Stimulated activated CD4-positive, alpha-beta T cell treated with anti-CD3 and anti-CD28 coated beads, Interleukin-2, amount 100 ng/mL, for 48 hours (primary cell): ENCODE measurements at places on chromosomes 2 and 18.

DNA sequence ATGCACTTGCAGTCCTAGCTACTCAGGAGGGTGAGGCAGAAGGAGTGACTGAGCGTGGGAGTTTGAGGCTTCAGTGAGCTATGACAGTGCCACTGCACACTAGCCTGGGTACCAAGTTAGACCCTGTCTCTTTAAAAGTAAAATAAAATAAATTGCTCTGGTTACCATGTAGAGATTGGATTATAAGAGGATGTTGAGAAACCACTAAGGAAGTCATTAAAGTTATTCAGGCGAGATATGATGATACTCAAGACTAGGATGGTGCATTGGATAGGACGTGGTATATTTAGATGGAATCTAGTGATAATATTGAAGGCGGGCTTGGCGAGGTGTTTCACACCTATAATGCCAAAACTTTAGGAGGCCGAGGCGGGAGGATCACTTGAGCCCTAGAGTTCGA, 50.6 kb downstream of the BMPR2 start:
- DNase-seq: no peak

GRCh38 chr2:209441541-209441940, 17.7 kb downstream of the MAP2 start:
- no peak for DNase-seq

GRCh38 chr18:75358928-75359327, 68.6 kb downstream of the SMIM21 start:
- DNase-seq: no peak

DNA sequence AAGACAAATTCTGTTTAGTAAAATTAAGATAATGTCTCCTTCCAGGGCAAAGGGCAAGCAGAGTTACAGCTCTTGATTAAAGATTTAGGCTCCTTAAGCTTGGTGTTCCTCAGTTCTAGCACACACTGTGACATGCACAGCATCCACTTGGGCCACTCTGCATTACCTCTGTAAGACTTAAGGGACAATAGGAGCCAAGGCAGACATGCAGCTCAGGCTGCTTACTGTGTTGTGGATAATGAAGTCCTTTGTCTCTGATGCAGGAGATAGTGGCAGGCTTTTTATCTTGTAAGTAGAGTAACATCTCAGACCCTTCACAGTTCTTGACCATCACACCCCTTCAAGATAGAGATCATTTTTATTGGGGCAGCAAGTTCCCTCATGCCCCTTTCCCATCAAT, 31.2 kb downstream of the RBM45 start:
- DNase-seq: no peak

DNA sequence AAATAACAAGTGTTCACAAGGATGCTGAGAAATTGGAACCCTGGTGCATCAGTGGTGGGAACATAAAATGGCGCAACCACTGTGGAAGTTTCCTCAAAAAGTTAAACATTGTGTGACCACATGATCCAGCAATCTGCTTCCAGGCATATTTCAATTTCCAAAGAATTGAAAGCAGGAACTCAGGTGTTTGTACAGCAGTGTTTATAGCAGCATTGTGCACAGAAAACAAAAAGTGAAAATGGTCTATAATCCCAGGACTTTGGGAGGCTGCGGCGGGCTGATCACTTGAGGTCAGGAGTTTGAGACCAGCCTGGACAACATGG, 38.6 kb upstream of the MYCN start:
- DNase-seq: no peak

DNA sequence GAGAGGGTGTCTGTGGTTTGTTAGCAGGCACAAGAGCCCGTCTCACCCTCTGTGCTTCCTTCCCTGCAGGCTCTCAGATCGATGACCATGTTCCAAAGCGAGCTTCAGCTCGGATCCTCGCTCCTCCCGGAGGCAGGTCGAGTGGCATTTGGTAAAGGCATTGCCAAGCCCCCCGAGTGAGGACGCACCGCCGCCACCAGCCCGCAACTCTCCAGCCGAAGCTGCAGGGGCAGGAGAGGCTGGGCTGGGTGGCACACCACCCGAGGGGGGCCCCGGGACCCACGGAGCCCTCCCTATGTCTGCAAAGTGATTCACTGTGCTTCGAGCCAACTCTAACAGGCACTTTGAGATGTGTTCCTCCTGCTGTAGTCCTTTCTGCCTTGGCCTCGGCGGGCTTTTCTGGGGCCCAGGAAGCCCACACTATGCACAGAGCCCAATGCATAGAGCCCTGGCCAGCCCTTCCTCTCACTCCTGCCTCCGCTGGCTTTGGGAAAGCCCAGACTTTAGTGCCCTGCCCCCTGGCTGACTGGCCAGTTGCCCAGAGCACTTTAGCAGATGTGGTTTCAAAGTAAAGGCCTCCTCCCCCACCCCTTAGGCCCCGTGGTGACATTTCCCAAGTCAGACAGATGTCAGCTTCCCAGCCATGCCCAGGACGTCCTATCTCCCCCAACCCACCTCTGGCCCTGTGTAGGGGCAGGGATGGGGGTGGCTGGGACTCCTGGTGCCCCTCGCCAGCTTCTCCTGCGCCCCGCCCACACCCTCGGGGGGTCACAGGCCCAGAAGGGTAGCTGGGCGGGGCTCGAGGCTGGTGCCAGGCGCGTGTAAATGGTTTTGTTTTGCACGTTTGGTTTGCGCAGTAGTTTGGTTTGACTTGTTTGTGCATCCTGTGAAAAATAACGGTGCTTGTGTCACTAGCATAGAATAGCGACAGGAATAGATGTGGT, 23.3 kb upstream of the MAPRE3 start:
- no peak for DNase-seq

DNA sequence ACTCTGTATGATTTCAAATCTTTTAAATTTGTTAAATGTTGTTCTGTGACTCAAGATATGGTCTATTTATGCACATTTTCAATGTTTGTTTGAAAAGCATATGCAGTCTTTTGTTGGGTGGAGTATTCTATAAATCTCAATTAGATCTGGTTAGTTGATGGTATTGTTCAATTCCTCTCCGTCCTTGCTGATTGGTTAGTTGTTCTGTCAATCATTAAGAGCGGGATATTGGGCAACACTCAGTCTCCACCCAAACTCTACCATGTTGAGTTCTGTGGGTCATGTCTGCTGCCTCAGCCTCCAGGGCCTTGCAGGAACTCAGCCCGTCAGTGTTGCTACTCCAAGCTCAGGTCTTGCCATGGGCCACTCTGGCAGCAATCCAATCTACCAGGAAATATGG, 118.9 kb downstream of the VWA3B start:
- no peak for DNase-seq

- no peak for DNase-seq
Observed at GRCh38 chr2:127423880-127424279, 5.7 kb downstream of the PROC start.

DNA sequence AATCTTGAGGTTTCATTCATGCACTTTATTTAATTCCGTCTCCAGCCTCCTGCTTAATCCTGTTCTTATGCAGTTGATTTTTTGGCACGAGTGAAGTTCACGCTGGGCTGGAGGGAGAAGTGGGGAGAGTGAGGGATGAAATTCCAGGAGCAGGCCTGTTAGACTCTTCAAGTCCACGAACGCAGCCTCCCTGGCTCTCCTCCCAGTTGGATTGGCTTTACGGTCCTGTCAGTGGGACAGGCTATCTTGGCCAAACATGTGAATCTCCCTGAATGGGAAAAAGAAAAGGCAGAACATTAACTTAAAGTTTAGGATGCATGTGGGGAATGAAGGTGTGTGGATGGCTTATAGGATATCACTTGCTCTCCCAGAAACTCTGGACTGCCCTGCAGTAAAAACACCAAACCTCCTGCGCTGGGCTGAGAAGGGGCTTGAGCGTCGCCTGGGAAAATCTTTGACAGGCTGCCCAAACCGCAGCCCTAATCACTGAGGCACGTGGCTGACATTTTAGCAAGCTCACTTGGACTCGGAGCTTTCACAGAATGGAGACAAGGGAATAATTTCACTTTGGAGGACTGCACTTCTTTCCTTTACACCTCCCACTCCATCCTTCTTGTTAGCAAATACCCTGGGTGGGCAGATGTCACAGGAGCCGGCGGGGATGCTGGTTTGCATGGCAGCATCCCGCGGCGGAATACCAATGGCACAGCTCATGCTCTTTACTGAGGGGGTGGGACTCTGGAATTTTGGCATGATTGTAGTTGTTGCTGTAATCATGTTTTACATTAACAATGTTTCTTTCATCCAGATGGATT, 93.9 kb downstream of the ACKR3 start:
- no peak for DNase-seq

GRCh38 chr2:190119923-190120590, 57.5 kb upstream of the MSTN start:
- no peak for DNase-seq

DNA sequence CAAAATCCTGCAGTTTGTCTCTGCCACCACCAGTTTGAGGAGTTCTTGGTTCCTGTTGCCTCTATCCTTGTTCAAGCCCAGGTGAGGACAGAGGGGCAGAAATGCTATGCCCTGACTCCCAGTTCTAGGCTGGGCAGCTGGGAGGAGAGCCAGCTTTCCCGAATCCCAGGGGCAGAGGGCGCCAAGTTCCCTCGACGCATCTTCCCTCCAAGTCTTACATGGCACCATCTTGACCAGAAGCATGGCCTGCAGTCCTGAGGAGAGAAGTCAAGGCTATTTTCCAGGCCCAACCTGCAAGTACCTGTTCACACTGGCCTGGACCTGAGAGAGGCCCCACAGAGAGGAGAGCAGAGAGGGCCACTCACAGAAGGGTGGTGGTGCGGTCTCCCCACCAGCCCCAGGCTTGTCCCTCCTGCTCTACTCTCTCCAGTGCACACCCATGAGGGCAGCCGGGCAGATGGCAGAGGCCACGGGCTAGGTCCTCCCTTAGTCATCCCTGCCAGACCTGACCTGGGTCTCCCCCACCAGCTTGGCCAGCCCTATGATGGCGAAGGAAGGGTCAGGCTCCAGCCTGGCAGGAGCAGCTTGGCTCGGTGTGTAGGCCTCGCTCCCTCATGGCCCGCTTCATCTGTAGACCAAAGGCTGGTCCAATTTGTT, 115.7 kb upstream of the MSTN start:
- no peak for DNase-seq

- no peak for DNase-seq
Observed at GRCh38 chr2:172430678-172431077, 3.3 kb downstream of the ITGA6 start.

DNA sequence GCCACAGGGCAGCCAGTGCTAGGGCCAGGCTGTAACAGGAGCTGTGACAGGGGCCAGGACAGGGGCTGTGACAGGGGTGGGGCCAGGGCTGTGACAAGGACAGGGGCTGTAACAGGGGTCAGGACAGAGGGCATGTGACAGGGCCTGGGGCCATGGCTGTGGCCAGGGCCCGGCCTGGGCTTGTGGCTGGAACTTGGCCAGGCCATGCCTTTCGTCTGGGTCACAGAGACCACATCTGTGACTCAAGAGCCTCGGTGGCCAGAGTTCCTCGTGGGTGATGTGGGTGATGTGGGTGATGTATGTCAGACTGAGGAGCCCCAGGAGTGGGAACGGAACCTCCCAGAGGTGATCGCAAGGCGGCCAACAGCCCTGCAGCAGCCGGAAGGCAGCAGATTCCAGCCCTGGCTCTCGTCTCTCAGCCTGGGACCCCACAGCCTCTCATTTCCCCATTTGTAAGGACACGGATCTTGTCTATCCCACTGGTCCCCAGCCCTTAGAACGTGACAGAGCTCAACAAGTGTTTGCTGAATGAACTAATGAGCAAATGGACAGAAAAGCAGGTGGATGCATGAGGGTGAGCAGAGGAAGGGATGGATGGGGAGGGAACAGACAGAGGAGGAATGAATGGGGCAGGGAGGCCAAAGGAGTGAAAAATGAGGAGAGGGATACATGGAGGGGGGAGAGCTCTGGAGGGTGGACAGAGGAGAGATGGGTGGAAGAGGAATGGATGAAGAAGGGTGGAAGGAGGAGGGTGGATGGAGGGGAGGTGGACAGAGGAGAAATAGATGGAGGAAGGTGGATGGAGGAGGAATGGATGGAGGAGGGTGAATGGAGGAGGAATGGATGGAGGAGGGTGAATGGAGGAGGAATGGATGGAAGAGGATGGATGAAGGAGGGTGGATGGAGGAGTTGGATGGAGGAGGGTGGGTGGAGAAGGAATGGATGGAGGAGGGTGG, 17.3 kb downstream of the ESPNL start:
- DNase-seq: no peak

GRCh38 chr2:55871637-55872036, 51.9 kb downstream of the EFEMP1 start:
- no peak for DNase-seq
